ENCODE measurements at places on chromosomes 7 and 10.

DNA sequence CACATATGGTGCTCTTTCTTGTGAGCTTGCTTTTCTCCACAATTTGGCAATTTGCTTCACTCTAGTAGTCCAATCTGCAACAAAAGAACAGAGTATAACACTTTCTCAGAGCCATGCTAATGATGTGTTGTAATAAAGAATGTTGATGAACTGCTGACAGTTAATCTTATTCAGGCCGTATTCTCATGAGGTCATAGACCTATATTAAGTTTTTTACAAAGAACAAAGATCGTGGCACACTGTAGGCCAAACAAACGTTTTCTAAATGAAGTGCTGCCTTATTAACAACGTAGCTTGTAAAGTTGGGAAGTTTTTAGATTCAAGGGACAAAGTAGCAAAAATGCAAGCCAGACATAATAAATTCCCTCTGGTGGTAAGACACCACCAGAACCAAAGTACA lies 160.1 kb downstream of the GALNT11 start:
- no peak for DNase-seq

GRCh38 chr10:88033385-88033784 lies 170.0 kb downstream of the PTEN start:
- no peak for DNase-seq

DNA sequence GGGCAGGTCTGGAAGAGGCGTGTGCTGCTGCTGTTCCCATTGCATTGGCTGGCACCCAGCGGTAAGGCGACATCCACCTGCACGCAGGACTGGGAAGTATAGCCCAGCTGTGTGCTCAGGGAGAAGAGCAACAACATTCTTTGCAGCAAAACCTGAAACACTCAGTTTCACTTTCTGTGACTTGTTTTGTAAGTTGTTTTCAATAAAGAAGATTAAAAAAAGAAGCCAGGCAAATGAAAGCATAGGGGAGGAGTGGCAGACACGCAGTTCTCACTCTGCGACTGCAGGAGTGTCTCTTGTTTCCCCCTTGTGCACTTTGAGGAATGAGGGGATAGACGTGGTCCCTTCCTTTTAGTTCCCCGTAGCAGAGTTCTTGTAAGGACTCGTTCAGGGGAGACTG lies 5.8 kb downstream of the FBH1 start:
- no peak for DNase-seq

- DNase-seq = peak; percentile 99
Measured at GRCh38 chr10:97640174-97640867, at the start of gene PI4K2A. PI4K2A (plus strand) TSS chr10:97640671; CDS start chr10:97640743, 72 bp downstream.

DNA sequence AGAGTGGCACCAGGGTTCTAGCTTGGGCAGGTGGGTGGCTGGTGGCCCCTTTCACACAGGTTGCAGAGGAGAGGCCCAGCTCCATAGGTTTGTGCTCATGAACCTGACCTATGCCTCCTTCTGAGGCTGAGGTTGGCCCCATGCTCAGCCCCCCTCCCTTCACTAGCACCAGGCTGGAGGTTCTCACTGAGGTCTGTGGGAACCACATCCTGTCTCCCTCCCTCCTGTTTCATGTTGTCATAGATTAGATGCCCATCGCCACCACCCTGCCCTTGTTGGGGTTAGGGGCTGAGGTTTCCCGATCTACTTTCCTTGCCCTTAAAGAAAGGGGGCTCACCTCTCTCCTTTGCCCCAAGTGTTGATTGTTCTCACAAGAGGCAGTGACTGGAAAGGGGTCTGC lies 14.7 kb downstream of the NEUROG3 start:
- no peak for DNase-seq

- DNase-seq = no peak
Measured at GRCh38 chr7:142898377-142899170, 13.0 kb upstream of the TRPV6 start.

DNA sequence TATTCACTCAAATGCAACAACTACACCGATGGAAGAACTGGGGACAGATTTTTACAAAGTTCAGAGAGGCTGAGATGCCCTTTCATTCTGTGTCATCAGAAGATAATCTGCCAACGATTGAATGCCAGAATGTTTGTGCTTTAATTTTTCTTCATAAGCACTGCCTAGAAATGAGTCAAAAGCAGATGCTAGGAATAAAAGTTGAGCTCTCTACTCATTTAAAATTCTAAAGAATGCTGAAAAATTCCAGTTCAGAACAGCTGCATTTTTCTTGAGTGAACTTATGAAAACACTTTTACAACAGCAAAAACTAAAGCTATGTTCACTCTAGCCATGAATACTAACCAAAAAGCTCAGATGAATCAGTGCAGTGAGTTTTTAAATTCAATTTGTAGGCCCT lies 22.3 kb upstream of the FAM133B start:
- no peak for DNase-seq

GRCh38 chr7:19410691-19411090 lies 265.5 kb upstream of the FERD3L start:
- no peak for DNase-seq

DNA sequence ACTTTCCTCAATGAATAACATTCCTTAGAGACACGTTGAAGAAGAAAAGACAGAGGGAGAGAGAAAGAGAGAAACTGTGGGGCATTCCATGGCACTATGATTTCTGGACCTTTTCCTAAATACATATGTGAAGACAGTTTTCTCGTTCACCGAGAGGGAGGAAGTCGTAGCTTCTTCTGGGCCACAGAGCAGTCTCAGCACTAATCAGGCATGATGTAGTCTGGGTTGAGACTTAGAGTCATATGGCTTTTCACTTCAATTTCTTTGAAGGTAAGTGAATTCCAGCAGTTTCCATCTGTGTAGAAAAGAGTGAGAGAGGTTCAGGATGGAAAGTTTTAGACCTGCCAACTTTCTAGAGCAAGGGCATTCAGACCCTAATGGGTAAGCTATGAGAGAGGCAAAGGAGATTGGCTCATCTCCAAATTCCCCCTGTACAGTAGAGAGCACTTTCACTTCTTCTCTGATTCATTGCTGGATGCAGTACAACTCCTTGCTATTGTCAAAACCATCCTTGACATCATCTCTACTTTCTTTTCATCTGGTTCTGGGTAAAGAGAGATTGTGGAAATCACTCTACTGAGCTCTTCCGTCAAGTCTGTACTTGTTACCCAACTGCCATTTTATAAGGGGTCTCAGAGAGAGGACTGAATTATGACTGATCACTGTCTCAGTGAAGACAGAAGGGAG lies 31.5 kb upstream of the OR9A4 start:
- DNase-seq = no peak

GRCh38 chr7:98276241-98276761 lies 5.2 kb upstream of the BRI3 start:
- no peak for DNase-seq

GRCh38 chr10:2790396-2791188 lies 276.8 kb upstream of the PFKP start:
- no peak for DNase-seq

DNA sequence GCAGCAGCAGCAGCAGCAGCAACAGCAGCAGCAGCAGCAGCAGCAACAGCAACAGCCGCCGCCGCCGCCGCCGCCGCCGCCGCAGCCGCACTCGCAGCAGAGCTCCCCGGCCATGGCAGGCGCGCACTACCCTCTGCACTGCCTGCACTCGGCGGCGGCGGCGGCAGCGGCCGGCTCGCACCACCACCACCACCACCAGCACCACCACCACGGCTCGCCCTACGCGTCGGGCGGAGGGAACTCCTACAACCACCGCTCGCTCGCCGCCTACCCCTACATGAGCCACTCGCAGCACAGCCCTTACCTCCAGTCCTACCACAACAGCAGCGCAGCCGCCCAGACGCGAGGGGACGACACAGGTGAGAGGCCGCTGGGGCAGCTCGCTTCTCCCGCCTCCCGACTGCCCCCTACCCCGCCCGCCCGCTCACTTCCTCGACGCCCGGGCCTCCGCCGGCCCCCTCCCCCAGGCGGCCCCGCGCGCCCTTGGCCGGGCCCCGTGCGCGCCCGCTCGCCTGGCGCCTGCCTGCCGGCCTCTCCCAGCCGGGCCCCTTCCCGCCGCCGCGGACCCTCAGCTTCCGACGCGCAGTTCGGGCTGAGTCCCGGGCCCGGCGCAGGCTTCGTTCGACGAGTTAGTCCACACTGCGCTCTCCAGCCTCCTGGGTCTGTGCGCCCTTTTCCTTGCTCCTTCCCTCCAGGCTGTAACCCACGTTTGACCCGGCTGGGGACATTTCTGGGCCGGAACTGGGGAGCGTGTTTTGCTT lies 882 bp downstream of the DLX6 start:
- DNase-seq = peak; percentile 63

DNA sequence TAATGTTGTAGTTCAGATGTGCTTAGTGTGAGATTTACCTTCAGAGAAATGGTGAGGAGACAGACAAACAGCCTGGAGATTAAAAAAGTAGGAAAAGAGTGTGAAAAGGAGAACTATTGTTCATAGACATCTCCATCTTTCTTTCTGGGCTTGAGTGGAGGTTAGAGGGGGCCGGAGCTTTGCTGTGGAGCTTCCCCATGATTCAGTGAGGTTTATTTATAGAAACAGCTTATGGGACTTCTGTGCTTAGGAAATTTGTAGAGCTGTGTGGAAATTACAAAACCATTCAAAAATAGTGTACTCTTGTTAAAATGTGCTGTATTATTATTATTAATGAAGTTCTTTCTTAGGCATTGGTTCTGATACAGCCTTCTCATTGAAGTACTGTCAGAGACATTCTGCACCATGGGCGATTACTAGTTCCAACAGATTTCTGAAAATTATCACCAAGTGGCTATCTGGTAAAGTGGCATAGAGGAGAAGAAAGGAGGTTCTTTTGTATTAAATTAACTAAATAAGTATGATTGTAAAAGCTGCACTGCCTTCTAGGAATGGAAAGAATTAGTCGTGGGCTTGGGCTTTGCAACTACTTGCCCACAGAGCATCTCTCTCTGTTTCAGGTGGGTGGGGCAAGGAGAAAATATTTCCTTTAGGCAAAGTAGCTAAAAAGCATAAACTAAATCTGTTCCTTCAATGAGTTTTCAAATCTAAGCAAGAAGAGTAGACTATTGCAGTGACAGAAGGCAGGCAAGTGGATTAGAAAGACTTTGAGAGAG lies 8.7 kb upstream of the TCAF1 start:
- DNase-seq = no peak

GRCh38 chr10:101236376-101237080 lies 7.3 kb upstream of the LBX1 start:
- no peak for DNase-seq

DNA sequence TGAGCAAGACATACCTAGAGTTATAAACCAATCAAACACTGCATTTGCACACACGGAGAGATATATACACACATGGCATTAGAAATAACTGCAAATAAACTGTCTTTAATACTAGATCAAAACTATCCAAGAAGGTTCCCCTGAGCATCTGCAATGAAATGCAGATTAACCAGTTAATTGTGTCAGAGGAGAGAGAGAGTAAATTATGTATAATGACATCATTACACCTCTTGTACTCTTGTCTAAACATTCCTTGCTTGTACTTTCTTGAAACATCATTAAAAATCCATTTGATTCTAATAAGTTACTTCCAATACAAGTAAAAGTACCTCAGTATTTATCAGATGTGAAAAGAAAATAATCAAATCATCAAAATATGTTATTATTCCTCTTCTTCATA lies 932 bp downstream of the ANKRD22 start:
- DNase-seq = no peak

- no peak for DNase-seq
Measured at GRCh38 chr10:116752563-116752962, 10.2 kb upstream of the HSPA12A start.

DNA sequence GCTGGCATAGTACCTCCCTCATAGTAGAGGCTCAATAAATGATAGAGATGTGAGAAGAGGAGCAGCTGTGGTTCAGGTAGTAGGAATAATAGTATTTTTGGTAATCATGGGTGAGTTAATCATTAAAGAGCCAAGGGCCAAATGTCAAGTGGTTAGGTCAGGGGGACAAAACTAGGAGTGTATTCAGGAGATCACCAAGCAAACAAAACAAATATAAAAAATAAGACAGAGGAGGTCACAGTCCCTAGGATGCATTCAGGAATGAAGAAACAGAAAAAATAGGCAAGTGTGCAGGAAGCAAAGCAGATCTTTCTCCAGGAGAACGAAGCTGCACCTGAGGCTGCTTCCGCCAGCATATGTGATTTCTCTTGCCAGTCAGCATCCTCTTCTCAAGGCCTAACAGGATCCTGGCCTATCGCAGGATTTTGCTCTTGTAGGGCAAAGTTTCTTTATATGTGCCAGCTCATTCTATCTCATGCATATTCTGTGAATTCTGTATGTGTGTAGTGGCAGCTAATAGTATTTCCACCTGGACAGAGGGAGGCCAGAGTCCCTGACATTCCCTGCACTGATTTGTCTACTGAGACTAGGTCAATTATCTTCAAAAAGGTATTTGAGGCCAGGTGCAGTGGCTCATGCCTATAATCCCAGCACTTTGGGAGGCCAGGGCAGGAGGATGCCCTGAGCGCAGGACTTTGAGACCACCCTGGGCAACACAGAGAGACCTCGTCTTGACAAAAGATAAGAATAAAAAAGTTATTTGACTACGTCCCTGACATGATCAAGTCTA lies 82.7 kb downstream of the AKR1D1 start:
- no peak for DNase-seq

DNA sequence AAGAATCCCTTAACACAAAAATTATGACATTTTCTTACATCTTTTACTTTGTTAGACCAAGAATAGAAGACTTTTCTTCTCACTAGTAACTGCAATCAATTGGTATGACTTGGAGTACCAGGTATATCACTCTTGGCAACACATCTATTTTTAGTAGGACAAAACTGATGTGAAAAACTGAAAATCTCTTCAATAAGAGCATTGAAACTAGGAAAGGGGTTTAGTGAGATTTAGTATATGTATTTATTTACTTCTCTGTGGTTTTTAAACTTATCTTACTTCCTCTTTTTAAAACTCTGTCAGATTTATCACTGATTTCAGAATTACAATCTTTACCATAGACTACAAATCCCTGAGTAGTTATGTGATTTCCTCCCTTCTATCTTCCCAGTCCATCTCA lies 366.2 kb downstream of the PCDH15 start:
- DNase-seq = no peak

GRCh38 chr7:12211711-12212485 lies 804 bp downstream of the TMEM106B start:
- DNase-seq = no peak

GRCh38 chr7:99141841-99142726 lies 1.8 kb downstream of the SMURF1 start:
- DNase-seq = peak; percentile 67

GRCh38 chr7:45978010-45978681 lies 57.1 kb upstream of the IGFBP3 start:
- DNase-seq = no peak

Measured in head of caudate nucleus (tissue), 42 donors.